Activated CD4-positive, alpha-beta memory T cell treated with anti-CD3 and anti-CD28 coated beads, Interleukin-2, amount 10 ng/mL, durations not matched to agents 7 days and 5 days (primary cell): ENCODE measurements at places on chromosomes 2 and 18.

DNA sequence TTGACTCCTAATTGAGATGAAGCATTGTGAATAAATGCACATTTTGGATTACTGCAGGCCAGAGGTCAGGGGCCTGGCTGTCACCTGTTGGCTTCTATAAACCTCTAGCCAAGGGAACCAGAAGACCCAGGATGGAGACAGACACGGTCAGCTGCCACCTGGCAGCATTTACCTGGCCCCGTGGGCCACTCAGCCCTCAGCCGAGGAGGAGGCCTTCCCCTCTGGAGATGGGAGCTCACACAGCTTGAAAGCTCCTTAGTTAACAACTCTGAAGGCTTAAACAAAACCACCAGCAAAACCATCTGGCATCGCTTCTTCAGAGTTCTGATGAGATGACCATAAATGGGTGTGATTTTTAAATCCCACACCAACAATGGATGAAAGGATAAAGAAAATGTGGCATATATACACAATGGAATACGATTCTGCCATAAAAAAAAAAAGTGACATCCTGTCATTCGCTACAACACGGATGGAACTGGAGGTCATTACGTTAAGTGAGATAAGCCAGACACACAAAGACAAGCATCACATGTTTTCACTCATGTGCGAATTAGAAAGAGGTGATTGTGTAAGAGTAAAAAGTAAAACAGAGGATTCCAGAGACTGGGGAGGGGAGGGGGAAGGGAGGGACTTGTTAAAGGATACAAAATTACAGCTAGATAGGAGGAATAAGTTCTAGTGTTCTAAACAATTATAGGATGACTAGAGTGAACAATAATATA lies 218.4 kb downstream of the TMEM163 start:
- no peaks in the 10 kb centered on the region for H3K36me3 ChIP-seq
- no peak for DNase-seq
- H3K27me3 ChIP-seq, result peaks cover 12% of the 10 kb centered on the region
- H3K27ac ChIP-seq, result no peak overlapping the region
- no peaks in the 10 kb centered on the region for H3K4me1 ChIP-seq
- H3K4me3 ChIP-seq, result no peak overlapping the region

- no peaks in the 10 kb centered on the region for H3K4me1 ChIP-seq
- no peak overlapping the region for H3K4me3 ChIP-seq
- H3K27me3 ChIP-seq, result peaks cover 21% of the 10 kb centered on the region
- DNase-seq, result peak; percentile 48
Measured at GRCh38 chr2:31523871-31524492, 56.8 kb downstream of the SRD5A2 start.

GRCh38 chr2:163405298-163405697 lies 330.5 kb downstream of the FIGN start:
- H3K4me1 ChIP-seq, result no peaks in the 10 kb centered on the region
- DNase-seq, result no peak
- H3K4me3 ChIP-seq, result no peak overlapping the region
- H3K36me3 ChIP-seq, result no peaks in the 10 kb centered on the region
- H3K27ac ChIP-seq, result no peak overlapping the region

DNA sequence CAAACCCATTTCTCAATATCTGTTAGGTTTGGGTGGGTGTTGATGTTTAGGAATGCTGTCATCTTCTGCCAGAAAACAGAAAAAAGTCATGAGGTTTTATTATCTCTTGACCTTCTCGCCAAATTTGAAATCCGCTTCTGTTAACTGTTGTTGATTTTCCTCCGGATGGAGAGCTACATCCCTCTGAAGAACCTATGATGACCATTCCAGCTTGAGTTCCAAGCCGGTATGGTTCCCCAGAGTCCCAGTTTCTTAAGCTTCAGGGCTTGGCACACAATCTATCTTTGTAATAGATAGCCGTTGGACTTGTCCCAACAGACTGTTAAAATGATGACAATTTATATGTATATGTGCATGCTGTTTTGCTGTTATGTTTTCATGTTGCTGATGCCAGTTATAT lies 1201.0 kb downstream of the LRP1B start:
- H3K36me3 ChIP-seq, result no peaks in the 10 kb centered on the region
- H3K27me3 ChIP-seq, result no peaks in the 10 kb centered on the region
- no peak overlapping the region for H3K4me3 ChIP-seq
- no peak overlapping the region for H3K27ac ChIP-seq
- no peak for DNase-seq
- no peaks in the 10 kb centered on the region for H3K4me1 ChIP-seq

DNA sequence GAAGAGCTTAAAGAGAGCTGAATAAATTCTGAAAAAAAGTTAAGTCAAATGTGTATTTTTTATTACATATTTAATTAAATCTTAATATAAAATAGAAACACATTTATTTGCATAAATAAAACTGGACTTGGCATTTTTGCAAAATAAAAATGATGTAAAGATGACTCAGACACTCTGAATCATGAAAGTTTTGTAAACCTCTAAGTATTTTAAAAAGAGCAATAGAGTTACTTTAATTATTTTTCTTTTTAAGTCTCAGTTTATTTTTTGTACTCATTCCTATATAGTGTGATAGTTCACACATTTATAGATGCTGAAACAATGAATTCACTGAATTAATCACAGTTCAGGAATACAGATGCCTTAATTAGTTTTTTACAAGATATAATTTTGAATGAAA lies 109.9 kb upstream of the DTNA start:
- H3K27me3 ChIP-seq, result no peaks in the 10 kb centered on the region
- H3K27ac ChIP-seq, result no peak overlapping the region
- H3K36me3 ChIP-seq, result no peaks in the 10 kb centered on the region
- DNase-seq, result no peak

GRCh38 chr18:10072671-10073175 lies 158.9 kb downstream of the VAPA start:
- H3K27me3 ChIP-seq, result no peaks in the 10 kb centered on the region
- H3K27ac ChIP-seq, result no peak overlapping the region
- no peak for DNase-seq
- no peaks in the 10 kb centered on the region for H3K4me1 ChIP-seq
- no peaks in the 10 kb centered on the region for H3K36me3 ChIP-seq

DNA sequence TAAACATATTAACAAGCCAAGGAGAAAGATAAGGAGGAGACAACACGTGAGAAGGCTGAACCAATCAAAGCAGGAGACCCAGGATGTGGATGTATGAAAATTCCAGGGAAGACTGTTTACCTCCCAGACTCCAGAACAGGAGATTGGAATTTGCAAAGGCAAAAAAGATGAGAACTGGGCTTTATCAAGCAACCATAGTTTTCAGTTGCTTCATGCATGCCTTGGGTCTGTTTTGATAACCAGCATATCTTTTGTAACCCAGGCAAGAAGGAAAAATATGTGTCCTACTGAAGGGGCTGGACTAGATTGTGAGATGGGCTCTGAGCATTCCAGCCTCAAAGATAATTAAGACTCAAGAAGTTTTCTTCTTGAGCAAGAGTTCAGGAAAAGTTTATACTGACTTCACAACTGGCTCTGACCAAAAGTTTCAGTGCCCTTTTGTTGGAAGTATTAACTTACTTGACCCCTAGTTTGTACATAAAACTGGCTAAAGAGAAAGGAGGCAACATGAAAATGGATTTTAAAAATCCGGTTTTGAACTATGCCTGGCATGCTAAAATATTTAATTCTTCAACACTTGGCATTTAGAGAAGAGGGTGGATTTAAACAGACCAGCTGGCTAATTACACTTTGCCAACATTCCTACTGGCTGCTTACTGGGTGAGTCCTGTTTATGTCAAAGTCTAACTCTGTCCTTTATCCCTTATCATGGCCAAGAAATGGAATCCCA lies 79.3 kb upstream of the CD28 start:
- no peak overlapping the region for H3K4me3 ChIP-seq
- no peak overlapping the region for H3K27ac ChIP-seq
- peaks cover 3% of the 10 kb centered on the region for H3K27me3 ChIP-seq
- DNase-seq, result no peak

GRCh38 chr18:45879681-45880655 lies 54.5 kb downstream of the SIGLEC15 start:
- no peak overlapping the region for H3K4me3 ChIP-seq
- peaks cover 47% of the 10 kb centered on the region for H3K36me3 ChIP-seq
- H3K27me3 ChIP-seq, result no peaks in the 10 kb centered on the region
- peak; percentile 70 for DNase-seq
- peaks cover 11% of the 10 kb centered on the region for H3K4me1 ChIP-seq
